ENCODE measurements at places on chromosomes 12 and 14. TPM values are rescaled to one million over a fixed set of nuclear protein-coding genes. Genes with fewer than 3 reads are reported as not detected.

DNA sequence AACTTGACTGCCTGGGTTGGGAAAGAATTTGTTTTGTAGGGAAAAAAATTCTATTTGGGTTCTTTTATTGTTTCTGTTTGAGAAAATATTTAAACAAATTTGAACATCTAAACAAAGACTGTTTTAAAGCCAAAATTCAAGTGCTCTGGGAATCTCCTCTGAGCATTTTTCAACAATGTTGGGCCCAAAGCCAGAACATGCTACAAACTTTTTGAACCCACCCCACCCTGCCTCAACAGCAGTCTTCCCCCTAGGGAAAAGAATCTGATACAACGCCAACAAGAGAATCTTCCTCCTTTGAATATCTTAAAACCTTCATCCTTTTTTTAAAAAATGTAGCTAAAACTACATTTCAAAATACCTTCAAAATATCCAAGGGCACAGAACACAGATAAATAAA, 20.4 kb upstream of the NID2 start:
- DNase-seq, result no peak

DNA sequence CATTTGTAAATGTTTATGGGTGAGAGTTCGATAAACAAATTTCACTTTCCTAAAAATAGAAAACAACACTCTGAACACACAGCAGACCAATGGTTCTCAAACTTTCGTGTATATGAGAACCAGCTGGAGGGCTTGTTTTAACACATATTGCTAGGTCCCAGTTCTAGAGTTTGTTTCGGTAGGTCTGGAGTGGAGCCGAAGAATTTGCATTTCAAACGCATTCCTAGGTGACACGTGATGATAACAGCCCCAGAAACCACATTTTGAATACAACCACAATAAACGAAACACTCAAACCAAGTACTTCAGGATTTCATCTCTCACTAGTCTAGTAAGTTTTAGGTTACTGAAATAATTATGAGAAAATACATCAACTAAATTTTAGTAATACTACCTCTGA, 17.1 kb downstream of the SEC23A start:
- DNase-seq, result no peak

TAS2R42 gene
- not detected for polyA plus RNA-seq

- DNase-seq, result no peak
These were observed 1409.5 kb downstream of the AACS start for GRCh38 chr12:126474703-126475102.

- no peak for DNase-seq
These were observed 53.9 kb upstream of the PTPRB start for GRCh38 chr12:70691018-70691672.

IL26 gene
- polyA plus RNA-seq, result not detected

GRCh38 chr12:108757856-108758255, 26.5 kb upstream of the CORO1C start:
- no peak for DNase-seq

KRT8 gene
- 262 TPM for polyA plus RNA-seq

DNA sequence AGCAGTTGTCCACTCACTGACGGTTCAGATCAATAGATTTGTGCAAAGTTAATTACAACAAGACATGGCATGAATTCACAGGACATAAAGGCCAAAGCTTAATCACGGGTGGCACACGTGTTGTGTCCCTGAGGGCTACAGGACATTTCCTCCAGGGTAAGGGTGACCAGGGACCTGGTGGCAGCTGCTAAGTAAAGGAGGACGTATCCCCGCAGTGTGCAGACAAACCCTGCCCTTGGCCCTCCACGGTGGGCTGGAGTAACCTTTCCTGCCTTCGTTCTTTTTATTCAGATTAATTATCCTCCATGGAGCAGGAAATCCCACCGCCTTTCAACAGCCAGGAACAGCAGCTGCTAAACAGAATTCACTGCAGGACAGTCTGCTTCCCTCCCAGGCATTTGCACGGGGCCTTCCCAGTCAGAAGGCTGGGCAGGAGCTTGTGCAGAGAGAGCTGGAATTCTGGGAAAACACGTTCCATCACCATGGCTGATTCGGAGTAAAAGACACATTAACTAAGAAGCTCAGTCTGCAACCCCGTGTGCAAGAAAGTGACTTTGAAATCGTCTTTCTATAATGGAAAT, 289.9 kb upstream of the SFSWAP start:
- no peak for DNase-seq

MNAT1 gene
- 40.5 TPM for polyA plus RNA-seq

DNA sequence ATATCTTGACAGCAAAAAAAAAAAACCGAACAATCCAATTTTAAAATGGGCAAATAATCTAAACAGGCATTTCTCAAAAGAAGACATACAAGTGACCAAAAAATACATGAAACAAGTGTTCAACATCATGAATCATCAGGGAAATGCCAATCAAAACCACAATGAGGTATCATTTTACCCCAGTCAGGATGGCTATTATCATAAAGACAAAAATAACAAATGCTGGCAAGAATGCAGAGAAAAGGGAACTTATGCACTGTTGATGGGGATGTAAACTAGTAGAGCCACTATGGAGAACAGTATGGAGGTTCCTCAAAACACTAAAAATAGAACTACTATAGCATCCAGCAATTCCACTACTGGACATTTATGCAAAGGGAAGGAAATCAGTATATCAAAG, 448.2 kb downstream of the RGS6 start:
- DNase-seq, result no peak

PDE3A gene
- polyA plus RNA-seq, result 29.1 TPM

TPPP2 gene
- 3.3 TPM for polyA plus RNA-seq

DNA sequence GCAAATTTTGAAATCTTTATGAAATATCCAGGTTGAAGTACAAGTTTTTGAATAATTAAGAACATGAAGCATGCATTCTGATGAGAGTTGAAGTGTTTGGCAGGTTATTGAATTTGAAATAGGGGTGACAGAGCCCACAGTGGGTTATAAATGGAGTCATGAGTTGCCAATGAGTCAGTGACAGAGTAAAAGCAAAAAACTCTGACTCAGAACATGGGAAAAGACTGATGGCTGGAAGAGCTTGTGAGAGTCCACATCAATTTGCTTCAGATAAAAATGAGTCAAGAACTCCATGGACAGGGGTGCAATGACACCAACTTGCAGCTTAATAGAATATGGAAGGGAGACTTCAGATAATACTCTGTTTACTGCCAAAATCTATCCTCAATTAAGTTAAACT, 105.3 kb downstream of the SLC6A15 start:
- DNase-seq, result no peak

SERPINA1 gene
- 225 TPM for polyA plus RNA-seq

DNA sequence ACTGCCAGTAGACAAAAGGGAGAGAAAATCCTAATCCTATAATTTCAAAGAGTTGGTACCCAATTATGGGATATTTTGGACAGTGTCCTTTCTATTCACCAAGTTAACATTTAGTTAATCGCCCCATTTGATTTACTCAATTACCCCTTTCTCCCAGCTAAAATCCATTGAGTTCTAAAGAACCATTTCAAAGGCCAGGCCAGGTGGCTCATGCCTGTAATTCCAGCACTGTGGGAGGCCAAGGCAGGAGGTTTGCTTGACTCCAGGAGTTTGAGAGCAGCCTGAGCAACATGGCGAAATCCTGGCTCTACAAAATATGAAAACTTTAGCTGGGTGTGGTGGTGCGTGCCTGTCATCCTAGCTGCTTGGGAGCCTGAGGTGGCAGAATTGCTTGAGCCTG, 5.5 kb upstream of the GPR19 start:
- DNase-seq, result no peak

RNASE3 gene
- polyA plus RNA-seq, result not detected

GRCh38 chr14:77424862-77425261, 1.5 kb upstream of the NOXRED1 start:
- no peak for DNase-seq
